ENCODE measurements at places on chromosomes 7 and 10.

GRCh38 chr10:95963991-95964389 is 56.2 kb downstream of the CC2D2B start:
- DNase-seq, result no peak

DNA sequence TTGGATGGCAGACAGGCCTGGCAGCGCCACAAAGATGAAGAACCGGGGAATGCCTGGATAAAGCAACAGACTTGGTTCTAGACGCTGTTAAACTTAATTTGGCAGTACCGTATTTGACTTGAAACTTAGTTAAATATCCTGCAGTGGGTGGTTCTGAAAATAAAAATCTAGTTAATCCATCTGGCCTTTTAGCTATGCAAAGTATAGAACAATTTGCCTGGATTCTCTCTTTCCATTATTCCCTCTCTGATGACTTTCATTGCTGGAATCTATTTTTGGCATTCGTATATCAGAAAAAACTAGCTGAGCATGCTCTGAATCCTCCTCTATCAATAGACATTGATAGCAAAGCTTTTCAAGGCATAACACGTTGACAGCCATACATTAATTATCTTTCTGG is 203.6 kb downstream of the MACC1 start:
- DNase-seq, result no peak

GRCh38 chr10:59587083-59587755 is 122.4 kb downstream of the SLC16A9 start:
- DNase-seq, result no peak

GRCh38 chr7:44867073-44867995 is 18.0 kb downstream of the PURB start:
- no peak for DNase-seq

GRCh38 chr7:14045651-14046050 is 56.2 kb upstream of the ETV1 start:
- no peak for DNase-seq

GRCh38 chr10:128086003-128086863 is 40.0 kb downstream of the MKI67 start:
- DNase-seq, result no peak

DNA sequence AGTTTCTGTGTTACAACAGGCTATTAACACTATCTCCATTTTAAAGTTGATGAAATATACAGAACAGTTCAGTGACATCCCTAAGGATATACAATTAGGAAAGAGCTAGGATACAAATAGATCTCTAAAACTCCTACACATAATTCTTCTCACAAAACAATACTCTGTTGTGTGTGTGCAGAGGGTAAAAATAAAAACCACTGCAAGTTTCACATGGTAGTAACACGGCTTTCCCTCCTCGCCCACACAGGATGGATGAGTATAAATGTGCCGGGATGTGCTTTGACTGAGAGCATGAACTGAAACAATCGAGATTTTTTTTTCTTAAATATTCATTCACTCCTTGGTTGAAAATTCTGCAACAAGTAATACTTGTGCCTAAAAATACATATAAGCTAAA is 131.5 kb upstream of the C1QL3 start:
- no peak for DNase-seq

DNA sequence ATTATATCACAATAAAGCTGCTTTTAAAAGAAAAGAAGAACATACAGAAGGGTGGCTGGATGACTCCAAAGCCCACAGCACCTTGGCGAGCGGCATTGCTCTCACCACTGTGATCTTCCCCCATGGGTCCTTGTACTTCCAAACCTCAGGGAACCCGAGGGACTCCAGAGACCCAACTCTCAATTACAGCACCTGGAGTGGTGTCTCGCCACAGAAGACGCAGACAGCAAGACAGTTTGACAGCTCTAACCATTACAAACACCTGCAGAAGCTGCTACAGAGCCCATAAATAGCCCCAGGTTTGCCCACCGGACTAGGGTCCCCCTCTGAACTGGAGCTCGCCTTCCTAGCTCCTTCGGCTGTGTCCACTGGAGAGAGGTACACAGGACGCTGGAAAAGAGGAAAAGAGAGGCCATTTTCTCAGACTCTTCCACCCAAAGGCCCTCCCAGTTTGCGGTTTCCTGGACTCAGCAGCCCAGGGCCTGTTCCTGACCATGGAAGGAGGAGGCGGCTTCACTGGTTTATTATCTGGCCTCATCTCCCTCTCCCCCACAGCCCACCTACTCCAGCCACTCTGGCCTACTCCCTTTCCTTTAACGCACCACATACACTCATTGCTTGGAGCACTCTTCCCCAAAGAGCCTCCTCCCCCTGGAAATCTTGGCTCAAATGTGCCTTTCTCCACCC is 1.9 kb downstream of the PIK3AP1 start:
- no peak for DNase-seq

- DNase-seq, result no peak
These were observed 61.8 kb upstream of the C10orf90 start for GRCh38 chr10:126732308-126732707.

DNA sequence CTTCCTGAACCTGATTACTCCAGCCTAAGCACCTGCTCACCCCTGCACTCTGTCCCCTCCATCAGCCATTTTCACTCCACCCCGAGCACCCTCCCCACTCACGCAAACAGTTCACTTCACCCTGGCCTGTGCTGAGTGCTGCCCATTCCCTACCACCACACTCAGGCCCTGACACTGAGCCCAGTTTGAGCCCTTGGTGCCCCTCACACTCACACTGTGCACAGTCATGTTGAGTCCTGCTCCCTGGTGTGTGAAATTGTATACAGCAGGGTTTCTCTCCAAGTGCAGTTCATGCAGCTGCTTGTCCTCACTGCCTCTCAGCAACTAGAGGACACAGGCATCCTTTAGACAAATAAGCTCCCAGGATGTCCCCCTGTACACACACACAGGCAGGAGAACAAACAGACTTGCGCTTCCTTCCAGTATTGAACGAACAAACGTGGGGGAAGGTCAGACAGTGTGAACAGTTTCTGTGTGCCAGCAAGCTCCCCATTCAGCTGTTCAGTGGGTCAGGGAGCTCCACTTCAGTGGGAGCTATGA is 6.8 kb downstream of the MYO1G start:
- no peak for DNase-seq

DNA sequence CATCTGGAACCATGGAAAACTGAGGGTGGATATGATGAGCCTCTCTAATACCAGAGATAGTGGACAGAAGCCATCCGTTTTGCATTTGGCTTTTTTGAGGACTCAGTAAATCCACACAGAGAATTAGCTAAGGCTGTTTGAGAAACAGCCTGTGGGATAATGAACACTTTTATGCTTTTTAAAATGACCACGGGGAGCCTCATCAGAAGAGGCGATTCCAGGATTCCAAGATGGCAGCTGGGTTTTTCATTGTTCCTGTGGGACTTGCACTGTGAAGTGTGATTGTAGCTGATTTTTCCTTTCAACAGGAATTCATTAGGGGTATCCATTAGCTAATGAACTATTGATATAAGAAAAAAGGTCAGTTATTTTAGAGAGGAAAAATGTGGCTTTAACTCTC is 353.2 kb downstream of the AUTS2 start:
- DNase-seq, result no peak

DNA sequence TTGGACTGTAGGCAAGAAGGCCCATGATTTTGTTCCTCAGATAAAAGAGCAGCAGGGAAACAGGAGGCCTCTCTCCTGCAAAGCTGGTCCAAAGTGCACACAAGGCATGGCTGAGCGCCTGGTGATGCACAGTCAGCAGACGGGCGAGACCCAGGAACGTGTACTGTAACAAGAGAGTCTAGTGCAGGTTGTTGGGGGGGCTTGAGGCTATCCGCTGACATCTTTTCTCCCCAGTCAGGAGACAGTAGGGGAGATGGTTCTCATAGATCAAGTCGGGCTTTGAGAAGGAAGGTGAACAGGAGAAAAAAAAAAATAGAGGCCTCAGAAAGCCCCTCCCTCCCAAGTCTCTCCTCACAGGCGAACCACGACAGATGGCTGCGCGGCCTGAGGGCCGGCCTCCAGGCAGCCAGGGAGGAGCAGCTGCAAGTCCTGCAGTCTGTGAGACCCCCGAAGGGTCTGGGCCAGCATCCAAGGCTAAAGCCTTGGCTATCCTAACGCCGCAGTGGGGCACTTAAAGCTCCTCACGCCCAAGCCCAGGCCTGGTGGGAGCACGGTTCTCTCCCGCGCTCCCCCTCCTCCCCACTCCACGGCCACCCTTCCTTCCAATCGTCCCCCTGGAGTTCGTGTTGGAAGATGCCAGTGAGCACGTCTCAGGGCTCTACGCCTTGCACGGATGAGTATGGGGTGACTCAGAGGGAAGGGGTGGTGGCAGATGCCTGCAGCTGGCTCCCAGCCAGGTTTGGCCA is 68.3 kb downstream of the PRKAG2 start:
- no peak for DNase-seq

DNA sequence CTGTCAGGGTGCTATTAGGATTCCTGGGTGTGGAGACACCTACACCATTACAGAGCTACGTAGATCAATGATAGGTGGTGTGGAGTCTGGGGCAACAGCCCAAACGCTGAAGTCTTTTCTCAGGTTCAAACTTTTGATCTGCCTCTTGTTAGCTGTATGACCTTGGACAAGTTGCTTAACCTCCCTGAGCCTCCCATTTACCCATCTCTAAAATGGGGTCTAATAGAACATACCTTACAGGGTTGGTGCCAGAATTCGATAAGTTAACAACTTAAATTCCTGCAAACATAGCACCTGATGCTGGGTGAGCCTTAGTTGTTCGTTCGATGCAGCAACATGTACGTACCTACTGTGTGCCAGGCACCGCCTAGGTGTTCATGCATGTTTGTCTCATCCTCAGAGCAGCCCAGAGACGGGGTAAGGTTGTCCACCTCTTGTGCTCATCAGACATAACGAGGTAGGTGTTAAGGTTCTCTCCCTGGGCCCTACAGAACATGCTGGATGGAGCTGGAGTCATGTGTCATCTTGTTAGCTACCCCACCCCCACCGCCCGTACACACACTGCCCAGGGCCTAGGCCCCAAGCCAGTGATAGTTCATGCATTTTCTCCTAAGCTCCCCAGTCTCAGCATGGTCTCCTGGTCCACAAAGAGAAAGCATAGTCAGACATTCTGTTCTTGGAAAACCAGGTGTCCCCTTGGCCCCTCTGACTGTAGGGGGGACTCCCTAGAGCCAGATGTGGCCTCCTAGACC is 41.0 kb upstream of the SLC29A3 start:
- DNase-seq, result no peak

DNA sequence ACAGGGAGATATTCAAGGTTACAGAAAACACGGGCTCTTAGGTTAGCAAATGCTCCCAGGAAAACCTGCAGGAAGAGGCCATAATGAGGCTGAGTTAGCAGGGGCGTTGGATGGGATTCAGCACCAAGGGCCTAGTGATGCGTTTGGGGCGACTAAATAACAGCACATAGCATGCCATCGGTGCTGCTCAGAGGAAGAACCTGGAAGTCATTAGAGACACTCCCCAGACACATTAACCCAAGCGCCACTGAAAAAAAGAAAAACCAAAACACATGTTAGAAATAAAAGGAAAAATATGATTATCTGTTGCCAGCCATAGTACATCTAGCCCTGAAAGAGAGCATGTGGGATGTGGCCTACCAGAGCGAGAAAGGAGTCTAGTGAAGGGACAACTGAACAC is 28.8 kb upstream of the OPALIN start:
- DNase-seq, result no peak

DNA sequence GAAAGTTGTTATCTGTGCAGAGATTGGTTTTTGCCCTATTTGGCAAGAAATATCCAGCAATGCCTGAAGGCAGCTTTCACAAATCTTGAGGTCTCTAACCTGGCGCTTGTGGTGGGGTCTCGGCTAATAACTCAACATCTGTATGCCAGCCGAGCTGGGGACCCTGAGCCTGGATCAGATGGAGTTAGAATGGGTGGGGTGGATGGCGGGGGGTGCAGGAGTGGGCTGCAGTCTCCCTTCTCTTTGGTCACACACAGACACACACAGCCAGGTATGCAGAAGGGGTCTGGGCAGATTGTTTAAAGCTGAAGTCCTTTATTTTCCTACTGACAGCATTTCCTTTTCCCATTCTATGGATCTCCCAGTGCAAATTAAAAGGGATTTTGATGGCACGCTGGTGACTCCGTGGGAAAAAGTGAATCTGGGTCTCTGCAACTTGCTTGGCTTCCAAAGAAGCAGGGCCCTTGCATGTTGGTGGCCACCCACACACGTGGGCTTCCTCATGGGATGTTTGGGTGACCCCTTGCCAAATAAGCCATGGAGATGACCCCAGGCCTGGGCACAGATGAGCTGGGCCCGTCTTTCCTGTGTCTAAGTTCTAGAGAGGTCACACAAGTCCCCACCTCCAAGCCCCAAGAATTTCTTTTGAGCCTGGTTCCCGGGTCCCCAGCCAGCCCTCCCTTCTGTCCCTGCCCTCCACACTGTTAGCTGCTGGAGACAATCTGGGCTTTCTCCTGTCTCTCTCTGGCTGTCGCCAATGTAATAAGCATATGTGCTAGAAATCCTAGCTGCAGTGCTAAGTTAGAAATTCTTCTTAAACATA is 39.9 kb upstream of the EMX2 start:
- no peak for DNase-seq

- DNase-seq, result no peak
These were observed 235.5 kb downstream of the SEMA3E start for GRCh38 chr7:83413424-83413823.

GRCh38 chr7:97005183-97006054 is at the start of gene DLX6:
Gene DLX6, plus strand, starts transcription at chr7:97005553. Its CDS starts 425 bp downstream, at chr7:97005978.
- DNase-seq, result no peak

DNA sequence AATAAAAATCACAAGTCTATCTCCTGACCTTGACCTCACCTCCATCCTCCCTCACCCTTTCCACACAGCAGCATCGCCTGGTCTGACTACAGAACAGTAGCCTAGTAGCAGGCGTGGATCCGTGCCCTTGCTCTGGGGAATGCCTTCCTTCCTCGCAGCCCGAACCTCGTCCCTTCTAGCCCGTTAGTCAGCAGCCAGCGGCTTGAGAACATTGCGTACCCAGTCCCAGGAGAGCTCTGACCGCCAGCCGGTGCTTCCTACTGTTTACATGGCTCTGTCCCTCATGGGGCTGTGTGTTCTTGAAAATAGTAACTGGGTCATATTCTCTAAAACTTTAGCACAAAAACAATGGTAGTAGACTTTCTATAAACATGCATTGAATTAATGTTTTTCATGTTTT is 682.7 kb upstream of the IGFBP3 start:
- DNase-seq, result no peak

DNA sequence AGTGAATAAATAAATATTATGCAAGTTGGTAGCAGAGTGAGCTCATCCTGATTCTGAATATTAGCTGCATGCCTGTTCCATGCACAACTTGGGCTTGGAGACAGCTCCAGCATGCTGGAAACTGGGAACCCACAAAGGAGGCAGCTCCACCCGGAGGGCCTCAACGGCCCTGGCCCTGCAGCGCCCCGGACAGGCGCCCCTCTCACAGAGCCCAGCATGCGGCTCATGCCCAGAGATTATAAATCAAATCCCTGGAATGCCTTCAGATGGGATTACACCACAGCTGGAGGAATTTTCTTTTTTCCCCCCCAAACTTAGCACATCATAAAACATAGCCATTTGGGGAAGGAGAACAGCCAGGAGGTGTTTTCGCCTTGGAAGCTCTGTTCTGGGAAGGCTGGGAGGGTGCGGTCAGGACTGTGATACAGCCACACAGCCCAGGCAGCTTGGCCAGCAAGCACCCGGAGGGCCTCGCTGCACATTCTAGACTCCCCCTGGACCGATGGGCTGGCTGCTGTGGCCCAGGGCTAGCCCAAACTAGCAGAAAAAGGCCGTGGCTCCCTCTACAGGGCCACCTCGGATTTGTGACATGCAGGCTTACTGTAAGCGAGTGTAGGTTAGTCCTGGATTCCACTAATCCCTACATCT is 102.4 kb downstream of the PTPN20 start:
- DNase-seq, result no peak

Measured in activated T-cell treated with anti-CD3 and anti-CD28 coated beads for 4 hours (primary cell).